Activated CD4-positive, alpha-beta T cell treated with anti-CD3 and anti-CD28 coated beads, Interleukin-2, amount 50 U/mL, for 24 hours (primary cell): ENCODE measurements at places on chromosomes 2 and 18.

DNA sequence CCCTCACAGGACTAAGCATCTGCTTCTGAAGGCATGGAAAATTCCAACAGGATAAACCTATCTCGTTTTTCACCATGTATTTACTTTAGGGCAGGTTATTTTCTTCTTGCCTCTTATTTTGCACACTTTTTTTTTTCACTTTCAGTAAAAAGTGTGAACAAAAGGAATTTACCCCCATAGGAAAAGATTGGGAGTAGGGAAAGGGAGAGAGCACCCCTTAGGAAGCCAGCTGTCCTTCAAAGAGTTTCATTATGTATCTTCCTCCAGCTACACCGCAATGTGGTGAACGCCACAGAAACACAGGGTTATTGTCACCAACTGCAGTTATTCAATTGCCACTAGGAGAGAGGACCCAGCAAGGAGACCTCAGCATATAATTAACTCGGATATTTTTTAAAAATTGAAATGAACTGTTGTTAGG lies 286.2 kb upstream of the VRK2 start:
- DNase-seq: no peak

- DNase-seq: no peak
These were observed 91.7 kb downstream of the INHBB start for GRCh38 chr2:120437604-120438000.

DNA sequence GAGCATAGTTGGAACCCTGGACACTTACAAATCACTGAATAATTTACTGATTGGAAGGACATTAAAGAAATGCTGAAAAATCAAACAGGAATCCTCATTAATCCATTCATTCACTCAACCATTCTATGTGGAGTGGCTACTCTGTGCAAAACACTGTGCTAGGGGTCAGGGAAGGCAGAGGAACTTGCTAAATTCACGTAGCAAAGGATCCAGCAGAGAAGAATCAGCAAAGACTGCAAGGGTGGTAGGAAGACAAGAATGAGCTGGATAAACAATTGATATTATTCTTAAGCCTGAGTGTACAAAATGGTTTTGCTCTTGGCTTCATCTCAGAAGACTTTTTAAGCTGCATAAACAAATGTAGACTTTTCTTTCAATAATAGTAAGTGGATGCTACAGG lies 164.3 kb upstream of the CAVIN2 start:
- DNase-seq: no peak

GRCh38 chr2:208320686-208321085 lies 54.6 kb downstream of the PIKFYVE start:
- DNase-seq: no peak

DNA sequence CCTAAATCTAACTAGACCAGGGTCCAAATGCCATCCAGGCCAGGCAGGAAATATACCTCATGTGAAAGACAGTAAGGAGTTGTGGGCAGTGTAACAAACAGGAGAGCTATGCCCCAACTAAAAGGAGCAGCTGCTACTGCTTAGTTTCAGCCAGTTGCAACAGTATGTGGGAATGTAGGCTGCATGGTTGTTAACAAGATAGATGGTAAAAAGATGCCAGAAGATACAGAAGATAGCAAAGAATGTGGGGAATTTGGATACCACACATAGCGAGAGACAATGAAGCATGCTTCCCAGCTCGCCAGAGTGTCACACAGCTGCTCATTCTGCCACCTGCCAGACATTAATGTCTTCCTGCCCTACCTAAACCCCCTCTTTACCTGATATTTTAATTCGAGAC lies 39.4 kb upstream of the CYBRD1 start:
- no peak for DNase-seq

- no peak for DNase-seq
These were observed 196.0 kb upstream of the VRK2 start for GRCh38 chr2:57850415-57851130.

- DNase-seq: no peak
These were observed 90.4 kb downstream of the TNS1 start for GRCh38 chr2:217912098-217913024.

DNA sequence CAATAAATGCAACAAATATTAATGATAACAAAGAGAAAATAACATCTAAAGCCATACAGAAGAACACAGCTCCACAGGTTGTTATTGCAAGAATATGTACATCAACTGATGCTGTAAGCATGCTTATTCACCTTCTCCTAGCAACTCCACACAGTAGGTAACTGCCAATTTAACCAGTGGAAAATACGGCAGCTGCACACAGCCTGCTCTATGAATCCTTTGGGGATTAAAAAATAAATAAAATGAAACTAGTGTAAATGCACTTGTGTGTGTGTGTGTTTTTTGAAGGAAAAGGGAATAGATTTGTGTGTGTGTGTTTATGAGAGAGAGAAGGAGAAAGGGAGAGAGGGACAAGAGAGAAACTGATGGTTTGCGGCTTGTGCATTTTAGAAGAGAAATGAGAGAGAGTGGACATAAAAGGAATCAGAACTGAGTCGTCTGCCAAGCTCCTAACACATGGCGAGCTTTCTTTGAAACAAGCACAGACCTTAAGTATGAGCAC lies 96.2 kb upstream of the PDE1A start:
- DNase-seq: no peak

- no peak for DNase-seq
These were observed 306.7 kb upstream of the ACVR2A start for GRCh38 chr2:147538088-147538487.

DNA sequence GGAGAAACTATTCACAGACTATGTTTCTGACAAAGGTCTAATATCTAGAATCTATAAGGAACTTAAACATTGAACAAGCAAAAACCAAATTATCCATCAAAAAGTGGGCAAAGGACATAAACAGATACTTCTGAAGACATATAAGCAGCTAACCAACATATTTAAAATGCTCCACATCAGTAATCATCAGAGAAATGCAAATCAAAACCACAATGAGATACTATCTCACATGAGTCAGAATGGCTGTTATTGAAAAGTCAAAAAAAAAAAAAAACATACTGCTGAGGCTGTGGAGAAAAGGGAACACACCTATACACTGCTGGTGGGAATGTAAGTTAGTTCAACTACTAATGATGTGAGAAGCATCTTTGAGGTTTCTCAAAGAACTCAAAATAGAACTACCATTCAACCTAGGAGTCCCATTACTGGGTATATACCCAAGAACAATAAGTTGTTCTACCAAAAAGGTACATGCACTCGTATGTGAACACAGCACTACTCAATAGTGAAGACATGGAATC lies 220.4 kb upstream of the TFPI start:
- no peak for DNase-seq

- no peak for DNase-seq
These were observed 247.8 kb downstream of the EIPR1 start for GRCh38 chr2:3129867-3130266.

DNA sequence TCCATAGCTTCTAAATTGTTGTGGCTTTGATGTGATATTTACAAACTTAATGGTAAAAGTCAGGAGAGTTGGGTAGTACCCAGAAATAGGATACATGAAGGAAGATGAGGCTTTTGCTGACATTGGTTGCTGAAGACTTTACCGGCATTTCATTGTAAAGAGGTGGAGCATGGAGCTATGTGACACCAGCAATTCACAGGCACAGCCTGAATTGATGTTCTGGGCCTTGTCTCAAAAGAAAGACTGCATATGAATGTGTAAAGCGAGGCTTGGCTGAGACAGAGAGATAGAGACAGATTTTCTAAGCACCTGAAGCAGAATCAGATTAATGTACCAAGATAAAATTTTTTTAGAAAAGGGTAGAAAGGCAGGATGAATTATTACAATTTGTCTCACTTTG lies 864.9 kb upstream of the ID2 start:
- DNase-seq: no peak

GRCh38 chr18:2939317-2939716 lies 73.6 kb downstream of the LPIN2 start:
- no peak for DNase-seq

DNA sequence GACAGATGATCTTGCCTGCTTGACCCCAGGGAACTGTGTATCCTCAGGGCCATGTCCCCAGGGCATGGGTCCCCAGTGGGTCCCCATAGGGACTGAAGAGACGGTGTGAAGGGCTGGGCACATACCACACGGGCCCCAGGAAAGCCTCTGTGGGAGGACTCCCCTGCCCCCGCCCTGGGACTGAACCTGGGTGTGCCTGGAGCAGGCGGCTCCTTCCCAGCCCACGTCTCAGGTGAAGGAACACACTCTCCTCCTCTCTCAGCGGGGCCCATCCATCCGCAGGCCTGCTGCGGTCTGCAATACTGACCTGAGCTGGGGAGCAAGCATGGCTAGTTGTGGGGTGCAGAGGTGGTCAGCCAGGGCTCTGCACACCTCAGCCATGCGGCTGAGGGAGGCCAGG lies 45.2 kb downstream of the KIF1A start:
- no peak for DNase-seq

DNA sequence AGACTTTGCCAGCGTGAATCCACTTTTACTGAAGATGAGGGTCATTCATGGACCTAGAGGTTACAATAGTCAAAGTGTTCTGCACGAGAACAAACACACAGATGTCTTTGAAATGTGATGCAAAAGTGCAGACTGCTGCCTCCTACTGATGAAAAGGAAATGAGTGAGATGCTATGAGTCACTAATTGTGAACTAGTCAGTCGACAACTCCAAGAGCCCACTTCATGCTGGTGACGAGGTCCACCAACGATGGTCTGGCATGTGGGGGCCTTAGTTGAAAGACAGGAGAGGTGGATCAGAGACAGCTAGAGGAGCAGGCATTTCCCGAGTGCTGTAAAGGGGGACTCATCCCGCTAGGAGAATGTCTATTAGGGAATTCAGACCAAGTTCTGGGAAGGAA lies 17.1 kb upstream of the ZNF236 start:
- no peak for DNase-seq

DNA sequence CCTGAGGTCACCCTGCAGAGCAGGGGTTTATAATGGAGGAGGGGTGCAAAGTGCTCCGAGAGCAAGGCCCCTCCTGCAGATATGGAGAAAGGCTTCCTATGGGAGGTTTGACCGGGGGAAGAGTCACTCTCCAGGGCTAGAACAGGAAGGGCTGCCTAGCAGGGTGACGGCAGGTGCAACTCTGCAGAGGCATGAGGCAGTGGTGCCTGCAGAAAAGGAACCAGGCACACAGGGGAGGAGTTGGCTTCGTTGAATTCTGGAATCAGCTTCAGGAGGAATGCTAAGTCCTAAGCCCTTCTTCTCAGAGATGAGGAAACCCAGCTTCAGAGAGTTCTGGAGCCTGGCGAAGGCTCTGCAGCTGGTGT lies 17.5 kb upstream of the HPCAL1 start:
- no peak for DNase-seq

DNA sequence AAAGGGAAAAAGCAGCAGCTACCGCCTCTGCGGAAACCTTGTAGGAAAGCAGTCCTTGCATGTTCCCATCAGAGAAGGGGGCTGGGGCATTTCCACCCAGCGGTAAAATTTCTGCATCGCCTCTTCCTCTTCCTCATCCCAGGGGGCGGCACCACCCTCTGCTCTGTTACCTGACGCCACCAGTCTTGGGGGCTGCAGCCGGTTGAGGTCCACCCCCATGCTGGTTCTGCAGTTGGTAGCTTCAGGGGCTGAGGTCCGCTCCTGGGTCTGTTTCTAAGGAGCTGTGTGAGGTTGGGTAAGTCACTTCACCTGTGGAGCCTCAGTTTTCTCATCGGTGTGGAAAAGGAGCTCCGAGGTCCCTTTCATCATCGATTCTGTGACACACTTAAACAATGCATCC lies 14.2 kb upstream of the AGAP1 start:
- no peak for DNase-seq

DNA sequence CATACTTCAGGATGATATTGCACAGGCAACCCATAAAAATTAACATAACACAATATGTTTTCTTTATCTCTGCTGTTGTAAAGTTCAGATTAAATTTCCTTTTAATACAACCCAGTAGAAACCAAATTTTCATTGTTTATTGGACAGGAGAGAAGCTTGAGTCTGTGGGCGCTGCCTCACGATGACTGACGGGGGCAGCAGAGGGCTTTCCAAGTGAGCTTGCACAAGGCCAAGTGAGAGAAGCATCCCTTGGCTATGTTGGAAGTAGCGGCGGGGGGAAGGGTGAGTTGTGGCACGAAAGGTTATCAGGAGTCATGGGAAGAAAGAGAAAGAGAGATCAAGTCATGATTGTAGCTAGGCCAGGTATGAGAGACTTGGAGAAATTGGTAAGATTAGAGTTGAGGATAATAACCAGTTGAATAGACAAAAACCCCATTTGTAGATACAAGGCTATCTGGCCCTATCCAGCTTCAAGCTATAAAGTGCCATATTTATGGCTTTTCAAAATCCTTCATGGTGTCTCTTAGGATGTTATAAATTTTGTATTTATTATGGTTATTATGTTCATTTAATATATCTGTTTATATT lies 413.7 kb upstream of the FAM98A start:
- DNase-seq: no peak

GRCh38 chr2:196088203-196088602 lies 19.6 kb upstream of the DNAH7 start:
- no peak for DNase-seq

- DNase-seq: no peak
These were observed 209.1 kb upstream of the KCNJ3 start for GRCh38 chr2:154489266-154489858.

DNA sequence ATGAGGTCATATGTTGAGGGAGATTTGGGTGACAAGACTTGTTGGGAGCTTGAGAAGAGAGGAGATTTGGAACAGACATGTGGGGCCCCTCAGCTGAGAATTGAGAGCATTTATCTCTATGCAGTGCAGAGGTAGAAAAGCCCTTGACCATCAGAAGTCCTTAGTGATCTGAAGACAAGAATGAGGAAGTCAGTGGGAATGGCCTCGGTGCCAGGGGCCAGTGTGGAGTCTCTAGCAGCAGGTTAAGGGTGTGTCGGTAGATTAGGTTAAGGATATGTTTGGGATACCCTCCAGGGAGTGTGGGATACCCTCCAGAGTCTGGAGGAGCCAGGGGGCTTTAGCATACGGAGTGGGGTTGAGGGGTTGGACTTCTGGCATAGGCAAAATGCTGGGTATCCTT lies 41.6 kb downstream of the FBXO48 start:
- DNase-seq: no peak

GRCh38 chr18:42113529-42114191 lies 158.6 kb downstream of the PIK3C3 start:
- DNase-seq: no peak

DNA sequence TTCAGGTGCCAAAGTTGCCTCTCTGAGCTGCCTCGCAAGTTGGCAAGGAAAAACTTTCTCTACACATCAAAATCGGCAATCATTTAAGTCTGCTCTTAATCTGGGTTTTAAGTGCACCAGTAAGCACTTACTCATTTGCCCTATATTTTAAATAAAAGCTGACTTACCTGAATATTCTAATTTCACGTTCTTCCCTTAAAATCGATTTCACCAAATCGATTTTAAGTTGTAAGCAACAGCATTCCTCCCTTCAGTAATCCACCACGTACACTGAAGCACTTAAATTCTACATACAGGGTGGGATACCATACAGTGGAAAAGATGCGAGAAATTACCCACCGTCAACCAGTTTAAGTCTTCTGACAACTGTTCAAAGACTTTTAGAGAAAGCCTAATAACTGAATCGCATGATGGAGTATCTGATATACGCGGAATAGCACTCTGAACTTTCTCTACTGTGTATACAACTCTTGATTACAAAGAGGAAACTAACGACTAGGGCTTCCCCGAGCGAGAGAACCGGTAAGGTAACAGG lies 1.6 kb downstream of the PPP3R1 start:
- peak; percentile 71 for DNase-seq

- DNase-seq: no peak
These were observed 78.9 kb downstream of the KCNF1 start for GRCh38 chr2:10990561-10991111.
